ENCODE measurements at places on chromosomes 13 and 19. TPM values are rescaled to one million over a fixed set of nuclear protein-coding genes. Genes with fewer than 3 reads are reported as not detected.

- DNase-seq, result no peak
Measured at GRCh38 chr19:15812060-15812722, 3.3 kb downstream of the OR10H1 start.

- peak; percentile 31 for DNase-seq
Measured at GRCh38 chr13:49836516-49836915, 44.0 kb upstream of the KPNA3 start.

GRCh38 chr13:20461481-20461859 is 64.2 kb downstream of the CRYL1 start:
- no peak for DNase-seq

DNA sequence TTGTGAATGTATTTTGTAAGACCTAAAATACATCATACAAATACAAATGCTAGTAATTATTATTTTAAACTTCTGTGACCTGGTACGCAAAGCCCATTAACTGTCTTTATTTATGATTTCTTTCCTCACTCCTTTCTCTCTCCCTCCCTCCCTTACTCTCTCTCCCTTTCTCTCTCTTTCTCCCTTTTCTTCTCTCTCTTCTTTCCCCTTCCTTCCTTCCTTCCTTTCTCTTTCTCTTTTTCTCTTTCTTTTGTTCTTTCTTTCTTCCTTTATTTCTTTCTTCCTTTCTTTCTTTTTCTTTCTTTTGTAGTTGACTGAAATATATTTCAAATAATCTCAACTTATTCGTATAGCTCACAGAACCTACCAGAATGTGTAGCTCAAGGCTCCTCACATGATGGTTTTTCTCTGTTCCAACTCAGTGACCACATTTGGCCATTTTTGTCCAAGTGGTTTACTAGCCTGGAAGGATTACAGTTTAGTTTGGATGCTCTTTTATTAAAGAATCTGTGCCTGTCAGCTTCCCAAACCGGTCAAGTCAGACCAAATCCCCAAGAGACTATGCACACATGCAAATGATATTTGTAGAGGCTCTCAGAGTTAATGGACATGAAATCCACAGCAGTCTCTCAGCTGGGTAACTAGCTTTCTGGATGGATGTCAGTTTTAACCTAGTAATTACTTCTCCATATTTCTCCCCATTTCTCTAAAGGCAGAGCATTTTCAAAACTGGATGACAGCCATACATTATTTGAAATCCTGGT is 71.7 kb downstream of the POSTN start:
- DNase-seq, result no peak

- no peak for DNase-seq
Measured at GRCh38 chr13:98909016-98909415, 68.8 kb downstream of the DOCK9 start.

- DNase-seq, result no peak
Measured at GRCh38 chr13:66402066-66402465, 828.1 kb downstream of the PCDH9 start.

ZNF382 gene
- polyA plus RNA-seq, result 5.4 TPM

TMEM59L gene
- 12.5 TPM for polyA plus RNA-seq
